ENCODE measurements at places on chromosomes 3 and 15. TPM values are rescaled to one million over a fixed set of nuclear protein-coding genes. Genes with fewer than 3 reads are reported as not detected.

Gene FBXW12
- total RNA-seq = not detected

Gene UQCC5
- total RNA-seq = 2.5 TPM

Gene WDR5B
- total RNA-seq = 8.7 TPM

Gene RLBP1
- total RNA-seq = 102 TPM

Gene C3orf49
- total RNA-seq = not detected

Gene COL8A1
- 40.2 TPM for total RNA-seq

Gene ABHD6
- total RNA-seq = 14.5 TPM

Gene LSM3
- total RNA-seq = 11.1 TPM

Gene GOLGA8S
- 0.82 TPM for total RNA-seq

Gene UMPS
- 72.3 TPM for total RNA-seq

Gene TGFBR2
- 72.4 TPM for total RNA-seq

Gene LRRC31
- total RNA-seq = not detected

Gene SAMD7
- 22.0 TPM for total RNA-seq

Gene GOLGA6L7
- not detected for total RNA-seq

Gene FEZF2
- 14.3 TPM for total RNA-seq

Gene C3orf20
- 0.22 TPM for total RNA-seq

Gene OIP5
- 4.6 TPM for total RNA-seq

Gene AKAP13
- total RNA-seq = 164 TPM

Gene TMEM207
- total RNA-seq = not detected

Gene LTK
- total RNA-seq = 2.3 TPM

Gene CFAP44
- 16.9 TPM for total RNA-seq

Gene GABRB3
- total RNA-seq = 44.0 TPM

Gene BUB1B
- total RNA-seq = 14.3 TPM

Gene DNAH12
- total RNA-seq = 0.71 TPM

Gene SPINK8
- total RNA-seq = not detected

Gene AP3B2
- 30.6 TPM for total RNA-seq

Gene STAB1
- total RNA-seq = 53.9 TPM

Gene GRK7
- total RNA-seq = 1.3 TPM

Gene TUSC7
- not detected for total RNA-seq

Gene GPR156
- 3.8 TPM for total RNA-seq

Gene ZDHHC23
- total RNA-seq = 6.2 TPM

Gene ARHGEF26
- 37.5 TPM for total RNA-seq

Gene NLGN1
- 74.2 TPM for total RNA-seq

Gene SCN11A
- 1.4 TPM for total RNA-seq

Gene PPP1R14D
- total RNA-seq = not detected

Gene CCDC80
- 43.5 TPM for total RNA-seq

Gene ARL6
- 82.7 TPM for total RNA-seq

Gene CTXND1
- total RNA-seq = 0.88 TPM

Gene C3orf62
- total RNA-seq = 7.5 TPM

Gene RASL12
- 18.6 TPM for total RNA-seq
